Erythroblast (primary cell): ENCODE measurements at places on chromosomes 5 and 9.
A peak's percentile ranks its signal among the peaks of the same experiment; 100 is the strongest.

GRCh38 chr5:27062451-27062850, 24.1 kb upstream of the CDH9 start:
- DNase-seq = no peak

GRCh38 chr5:36826694-36827093, 49.9 kb upstream of the NIPBL start:
- DNase-seq = no peak

DNA sequence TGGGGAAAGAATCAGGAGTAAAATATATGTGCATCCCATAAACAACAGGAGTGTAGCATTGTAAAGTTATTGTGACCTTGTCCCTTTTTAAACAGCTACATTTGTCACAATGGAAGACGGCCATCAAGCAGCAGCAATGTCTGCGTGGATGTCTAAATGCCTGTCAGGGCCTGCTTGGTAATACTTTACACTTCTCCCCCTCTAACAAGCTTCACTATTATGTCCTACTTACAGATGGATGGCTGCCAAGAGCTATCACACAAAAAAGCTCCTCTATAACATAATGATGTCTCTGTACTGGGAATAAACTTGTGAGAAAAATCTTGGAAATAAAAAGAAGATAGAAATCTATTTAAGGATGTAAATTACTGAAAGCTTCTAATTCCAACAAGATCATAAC, 213.0 kb downstream of the FBXL17 start:
- DNase-seq = no peak

DNA sequence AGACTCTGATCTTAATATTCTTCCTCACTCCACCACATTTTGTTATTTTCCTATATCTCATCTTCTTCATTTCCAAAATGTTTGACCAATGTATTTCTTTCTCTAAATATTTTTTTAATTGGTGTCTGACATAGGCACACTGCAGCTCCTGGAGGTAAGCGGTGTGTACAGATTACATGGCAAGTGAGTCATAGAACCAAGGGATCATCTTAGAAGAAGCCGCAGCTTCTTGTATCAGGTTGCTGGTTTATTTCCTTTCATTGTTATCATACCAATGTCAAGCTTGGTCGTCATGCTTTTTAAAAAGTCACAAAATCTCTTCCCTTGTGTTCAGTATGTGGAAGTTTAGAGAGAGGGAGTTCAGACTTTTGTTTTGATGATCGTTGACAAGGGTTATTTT, 526.1 kb upstream of the CDH18 start:
- DNase-seq = no peak

DNA sequence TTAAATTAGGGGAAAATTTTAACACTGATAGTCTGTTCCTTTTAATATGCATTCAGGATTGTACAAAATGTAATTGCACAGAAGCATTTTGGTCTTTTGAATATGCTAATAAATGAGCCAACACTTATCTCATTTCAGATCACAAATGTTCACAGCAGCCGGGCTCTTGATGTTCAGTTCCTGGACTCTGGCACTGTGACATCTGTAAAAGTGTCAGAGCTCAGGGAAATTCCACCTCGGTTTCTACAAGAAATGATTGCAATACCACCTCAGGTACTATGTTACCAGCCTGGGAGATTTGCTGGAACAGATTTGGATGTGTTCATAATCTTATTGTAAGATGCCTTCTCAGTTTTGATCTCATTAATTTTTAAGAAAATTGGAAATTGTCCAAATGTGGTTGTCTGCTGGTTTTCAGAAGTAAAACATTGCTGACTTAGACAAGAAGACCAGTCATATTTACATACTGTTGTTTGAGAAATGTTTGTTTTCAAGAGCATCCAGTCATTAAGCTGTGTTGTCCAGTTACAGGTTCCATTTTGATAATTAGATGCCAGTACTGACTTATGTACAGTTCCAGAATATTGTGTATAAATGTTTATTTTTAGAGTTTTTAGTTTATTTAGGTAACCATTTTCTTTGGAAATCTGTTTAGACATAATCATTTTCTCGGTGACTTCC, 23.0 kb upstream of the TMOD1 start:
- no peak for DNase-seq

GRCh38 chr5:93632327-93632726, 49.3 kb downstream of the NR2F1 start:
- DNase-seq = no peak

DNA sequence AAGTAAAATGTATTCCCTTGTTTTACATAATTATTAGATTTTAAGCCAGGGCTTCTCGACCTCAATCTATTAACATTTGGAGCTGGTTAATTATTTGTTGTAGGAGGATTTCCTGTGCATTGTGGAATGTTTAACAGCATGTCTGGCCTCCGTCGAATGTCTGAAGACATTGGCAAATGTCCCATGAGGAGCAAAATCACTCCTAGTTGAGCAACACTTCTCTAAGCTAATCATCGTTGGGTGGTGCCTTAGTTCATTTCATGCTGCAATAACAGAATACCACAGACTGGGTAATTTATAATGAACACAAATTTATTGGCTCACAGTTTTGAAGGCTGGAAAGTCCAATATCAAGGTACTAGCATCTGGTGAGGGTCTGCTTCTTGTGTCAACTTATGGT, 13.4 kb upstream of the VPS13A start:
- no peak for DNase-seq

DNA sequence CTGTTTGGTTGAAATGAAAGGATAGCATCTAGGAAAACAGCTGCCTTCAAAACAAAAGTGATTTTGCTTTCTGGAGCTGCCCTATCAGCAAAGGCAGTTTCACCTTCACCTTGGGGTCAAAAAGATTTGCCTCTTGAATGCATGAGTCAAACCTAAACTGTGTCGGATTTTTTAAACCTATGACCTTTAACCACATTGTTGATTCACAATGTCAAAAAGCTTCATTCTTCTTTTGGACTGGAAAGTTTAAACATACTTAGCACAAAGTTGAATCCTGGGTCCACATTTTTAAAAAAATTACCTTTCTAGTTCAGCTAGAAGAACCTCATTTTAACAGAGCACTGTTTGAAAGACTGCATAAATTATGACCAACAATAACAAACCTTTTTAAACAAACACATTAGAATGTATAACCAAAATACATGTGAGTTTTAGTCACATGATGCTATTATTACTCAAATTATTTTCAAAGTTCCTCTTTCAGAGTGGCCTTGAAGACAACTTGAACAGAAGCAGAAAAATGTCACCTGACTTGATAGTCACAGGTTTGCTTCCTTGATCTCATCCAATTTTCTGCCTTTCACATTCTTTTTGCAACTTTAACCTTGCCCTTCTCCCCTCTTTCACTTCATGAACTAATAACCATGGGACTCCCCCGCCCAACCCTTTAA, 109.7 kb upstream of the LHFPL2 start:
- no peak for DNase-seq

DNA sequence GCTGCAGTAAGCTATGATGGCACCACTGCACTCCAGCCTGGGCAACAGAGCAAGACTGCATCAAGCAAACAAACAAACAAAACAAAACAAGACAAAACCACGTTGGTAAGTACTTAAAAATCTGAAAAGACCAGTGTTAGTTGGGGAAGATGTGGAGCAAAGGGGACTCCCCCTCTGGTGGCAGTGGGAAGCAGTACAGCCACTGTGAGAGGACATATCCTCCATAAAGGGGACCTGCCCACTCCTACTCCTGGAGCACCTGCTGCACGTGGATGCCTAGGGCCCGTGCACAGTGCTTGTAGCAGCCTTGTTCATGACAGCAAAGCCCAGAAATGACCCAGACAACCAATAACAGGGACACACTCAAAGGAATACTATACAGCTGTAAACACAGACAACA, 17.0 kb upstream of the IPPK start:
- peak; percentile 19 for DNase-seq

GRCh38 chr9:128862401-128862851, 19.3 kb downstream of the KYAT1 start:
- DNase-seq = no peak

GRCh38 chr9:75909776-75910175, 19.3 kb downstream of the PCSK5 start:
- no peak for DNase-seq

- no peak for DNase-seq
Observed at GRCh38 chr5:126309860-126310259, 113.3 kb upstream of the GRAMD2B start.

DNA sequence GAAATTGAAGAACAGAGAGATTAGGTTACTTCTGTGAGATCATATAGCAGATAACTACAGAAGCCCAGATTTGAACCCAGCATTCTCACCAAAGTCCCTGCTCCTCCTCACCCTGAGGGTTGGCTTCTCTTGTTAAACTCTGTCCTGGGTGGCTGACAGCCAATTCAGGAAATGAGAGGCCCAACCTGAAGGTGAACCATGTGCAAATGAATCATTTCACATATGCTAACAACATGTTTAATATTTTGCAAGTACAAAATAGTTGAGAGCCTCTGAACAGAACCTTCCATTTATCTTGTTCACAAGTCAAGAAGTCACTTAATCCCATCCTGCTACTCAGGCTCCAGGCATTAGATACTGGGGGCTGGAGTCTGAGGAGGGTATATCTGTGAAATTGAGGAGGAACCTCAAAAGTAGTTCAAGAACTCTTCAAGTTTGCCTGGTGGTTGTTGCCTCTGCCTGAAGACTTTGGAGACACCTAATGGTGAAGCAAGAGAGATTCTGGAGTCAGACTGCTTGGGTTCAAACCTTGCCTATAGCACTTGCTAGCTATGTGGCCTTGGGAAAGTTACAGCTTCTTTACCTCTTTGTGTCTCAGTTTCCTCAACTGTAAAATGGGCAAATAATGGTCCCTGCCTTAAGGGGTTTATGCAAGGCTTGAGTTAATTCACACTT, 564.0 kb downstream of the PSAT1 start:
- DNase-seq = no peak

GRCh38 chr9:8888591-8888990, 1089.0 kb upstream of the DMAC1 start:
- no peak for DNase-seq

DNA sequence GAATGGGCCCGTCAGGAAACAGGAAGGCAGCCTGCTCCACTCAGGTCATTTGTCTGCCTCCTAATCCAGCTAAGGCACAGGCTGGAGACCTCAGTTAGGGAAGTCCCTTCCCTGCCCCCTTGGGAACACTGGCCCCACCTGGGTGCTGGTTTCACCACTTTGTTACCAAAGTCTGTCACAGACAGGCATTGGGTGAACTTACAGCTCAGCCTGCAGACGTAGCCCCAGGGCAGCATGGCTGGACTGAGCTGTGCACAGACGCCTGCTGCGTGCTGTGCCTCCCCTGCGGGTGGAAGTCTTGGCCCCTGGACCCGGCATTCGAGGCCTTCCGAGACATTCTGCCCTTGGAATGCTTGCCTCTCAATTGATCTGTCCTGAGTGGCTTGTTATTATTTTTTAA, 48.9 kb downstream of the TENT4A start:
- DNase-seq = no peak

GRCh38 chr5:72749362-72749997, 67.0 kb upstream of the TNPO1 start:
- DNase-seq = no peak

DNA sequence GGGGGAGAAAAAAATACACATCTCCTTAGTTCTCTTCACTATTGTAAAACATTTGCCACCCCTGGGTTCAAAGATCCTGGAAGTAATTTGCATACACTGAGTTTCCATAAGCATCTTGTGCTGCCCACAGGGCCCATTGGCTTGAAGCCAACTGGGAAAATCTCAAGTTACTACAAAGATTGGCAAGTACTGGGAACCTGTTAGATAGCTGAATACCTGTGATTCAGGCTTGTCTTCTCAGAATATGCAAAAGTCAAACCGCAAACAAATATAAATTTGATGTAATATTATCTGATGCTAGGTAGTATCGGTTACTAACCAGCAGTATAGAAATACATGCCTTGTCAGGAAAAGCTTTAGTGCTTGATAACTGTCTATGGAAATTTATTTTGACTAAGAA, 156.9 kb upstream of the FST start:
- no peak for DNase-seq

DNA sequence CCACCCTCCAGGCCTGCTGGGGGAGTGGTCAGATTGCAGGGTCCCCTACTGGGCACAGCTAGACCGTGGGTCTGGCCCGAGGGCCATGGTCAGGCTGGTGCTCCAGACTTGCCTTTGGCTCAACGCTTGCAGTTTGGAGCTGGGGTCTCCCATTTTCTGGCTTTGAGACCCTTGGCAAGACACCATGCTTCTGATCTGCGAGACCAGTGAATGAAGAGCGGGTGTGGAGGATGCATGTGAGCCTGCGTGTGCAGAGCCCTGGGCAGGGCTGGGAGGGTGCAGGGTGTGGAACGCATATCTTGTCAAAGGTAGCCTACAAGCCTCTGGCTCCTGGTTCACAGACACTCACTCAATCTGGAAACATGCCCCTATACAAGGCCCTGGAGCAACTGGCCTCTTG, 6.1 kb upstream of the MRNIP start:
- DNase-seq = no peak

DNA sequence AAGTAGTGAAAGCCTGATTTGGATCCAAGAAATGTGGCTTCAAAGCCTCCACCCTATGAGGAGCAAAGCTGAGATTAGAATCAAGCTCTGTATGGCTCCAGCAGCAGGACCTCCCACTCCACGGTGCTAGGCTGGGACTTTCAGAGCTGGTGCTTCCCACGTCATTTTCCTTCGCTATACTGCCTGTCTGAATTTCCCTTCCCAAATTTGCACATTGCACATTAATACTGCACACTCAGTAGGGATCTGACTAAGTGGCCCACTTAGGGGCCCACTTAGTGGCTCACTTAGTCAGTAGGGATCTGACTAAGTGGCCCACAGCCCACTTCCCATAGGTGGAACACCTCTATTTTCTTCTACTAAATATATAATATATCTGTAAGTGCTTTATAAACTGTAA, 14.1 kb upstream of the SPDL1 start:
- no peak for DNase-seq

DNA sequence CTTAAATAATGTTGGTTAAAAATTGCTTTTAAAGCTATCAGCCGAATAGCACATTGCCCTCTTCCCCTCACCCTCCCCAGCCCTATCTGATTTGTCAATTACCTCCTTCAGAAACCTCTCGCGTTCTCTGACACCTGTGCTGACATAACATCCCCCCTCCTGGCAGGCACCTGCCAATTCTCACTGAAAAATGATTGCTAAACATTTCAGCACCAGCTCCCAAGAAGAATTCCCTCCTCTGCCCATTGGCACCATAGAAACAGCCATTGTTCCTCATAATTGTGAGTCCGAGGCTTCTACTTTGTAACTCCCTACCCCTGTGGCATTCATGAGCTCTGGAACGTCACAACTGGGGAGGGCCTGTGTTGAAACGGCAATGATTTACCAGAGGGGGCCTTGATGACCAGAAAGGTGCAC, 20.2 kb downstream of the CDH6 start:
- DNase-seq = no peak

- DNase-seq = no peak
Observed at GRCh38 chr9:75960551-75960950, 70.1 kb downstream of the PCSK5 start.

- DNase-seq = no peak
Observed at GRCh38 chr9:7752481-7752880, 47.1 kb downstream of the DMAC1 start.
